ENCODE measurements at places on chromosomes 4 and X. TPM values are rescaled to one million over a fixed set of nuclear protein-coding genes. Genes with fewer than 3 reads are reported as not detected.

DNA sequence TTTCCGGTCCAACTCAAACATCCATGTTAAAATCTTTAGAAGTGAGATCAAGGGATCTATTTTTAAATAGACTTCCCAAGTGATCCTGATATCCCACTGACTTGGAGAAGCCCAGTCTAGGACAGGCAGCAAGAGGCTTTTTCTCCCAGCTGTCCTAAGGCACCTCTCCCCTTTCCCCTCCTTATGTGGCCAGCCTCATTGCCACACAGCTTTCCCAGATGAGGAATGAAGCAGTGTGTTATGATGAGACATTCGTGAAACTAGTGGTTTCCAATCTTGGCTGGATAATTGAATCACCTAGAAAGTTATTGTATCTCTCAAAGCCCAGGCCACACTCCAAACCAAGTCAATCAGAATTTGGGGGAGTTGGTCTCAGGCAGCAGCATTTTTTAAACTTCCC, 16.8 kb upstream of the HSD17B13 start:
- no peak for DNase-seq

ADAMTS3 gene
- total RNA-seq: 10.7 TPM

DNA sequence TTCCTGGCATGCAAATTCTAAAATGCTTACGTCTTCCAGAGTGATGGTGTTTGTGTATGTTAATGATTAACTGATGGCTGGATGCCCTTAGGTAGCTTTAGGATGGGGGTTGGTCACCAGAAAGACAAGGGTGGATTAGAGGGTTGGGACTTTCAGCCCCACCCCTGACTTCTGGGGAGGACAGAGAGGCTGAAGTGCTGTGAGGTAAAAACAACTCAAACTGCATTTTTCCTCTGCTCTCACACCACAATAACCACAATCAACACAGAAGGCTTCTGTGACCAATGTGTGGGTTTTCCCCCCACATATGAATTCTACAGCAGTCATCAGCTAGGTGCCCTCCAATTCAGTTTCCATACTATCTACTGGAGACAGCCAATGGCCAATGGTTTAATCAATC, 18.7 kb upstream of the DDIT4L start:
- DNase-seq: no peak

GRCh38 chrX:26922278-26922677, 540.9 kb downstream of the PPP4R3C start:
- DNase-seq: no peak

CXCL6 gene
- 0.20 TPM for total RNA-seq

DNA sequence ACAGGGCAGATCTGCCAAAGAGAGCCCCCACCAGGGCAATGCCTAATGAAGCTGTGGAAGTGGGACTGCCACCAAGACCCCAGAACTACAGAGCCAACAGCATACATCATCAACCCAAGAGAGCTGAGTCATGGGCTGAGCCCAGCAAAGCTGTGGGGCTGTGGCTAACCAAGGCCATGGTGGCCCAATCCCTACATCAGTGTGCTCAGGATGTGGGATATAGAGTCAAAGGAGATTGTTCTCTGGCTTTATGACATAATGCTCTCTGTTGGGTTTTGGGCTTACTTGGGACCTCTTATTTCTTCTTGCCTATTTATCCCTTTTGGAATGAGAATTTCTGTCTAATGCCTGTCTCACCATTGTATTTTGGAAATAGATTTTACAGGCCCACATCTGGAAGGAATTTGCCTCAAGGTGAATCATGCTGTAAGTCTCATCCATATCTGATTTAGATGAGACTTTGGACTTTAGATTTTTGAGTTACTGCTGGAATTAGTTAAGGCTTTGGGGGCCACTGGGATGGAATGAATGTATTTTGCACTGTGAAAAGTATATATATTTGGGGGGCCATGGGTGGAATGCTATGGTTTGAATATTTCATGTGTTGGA, 5.4 kb upstream of the PRDM5 start:
- no peak for DNase-seq

BRS3 gene
- not detected for total RNA-seq

GPR143 gene
- total RNA-seq: 7.3 TPM

GRCh38 chrX:142256935-142257334, 51.8 kb upstream of the MAGEC2 start:
- no peak for DNase-seq

GRCh38 chr4:86500527-86500926, 93.6 kb upstream of the PTPN13 start:
- DNase-seq: no peak

- no peak for DNase-seq
These were observed 1.8 kb downstream of the KDM5C start for GRCh38 chrX:53223068-53223693.

DNA sequence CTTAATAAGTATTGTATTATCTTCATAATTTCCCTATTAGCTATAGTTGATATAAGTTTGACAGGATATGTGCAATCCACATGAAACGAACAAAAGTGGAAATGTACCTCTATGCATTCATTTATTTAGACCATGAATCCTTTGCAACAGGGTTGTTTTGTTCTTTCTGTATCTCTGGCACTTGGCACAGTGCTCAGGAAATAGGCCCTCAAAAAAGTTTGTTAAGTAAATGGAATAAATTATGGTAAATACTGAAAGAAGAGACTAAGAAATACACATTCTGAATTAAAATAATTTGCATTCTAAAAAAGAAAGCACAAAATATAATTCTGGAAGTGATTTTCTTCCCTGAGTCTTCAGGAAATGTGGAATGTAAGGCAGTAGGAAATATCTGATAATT, 39.3 kb downstream of the TAPT1 start:
- DNase-seq: no peak

GRCh38 chrX:56788717-56789122, 59.7 kb downstream of the NBDY start:
- DNase-seq: no peak

HSPA4L gene
- 5.2 TPM for total RNA-seq

DNA sequence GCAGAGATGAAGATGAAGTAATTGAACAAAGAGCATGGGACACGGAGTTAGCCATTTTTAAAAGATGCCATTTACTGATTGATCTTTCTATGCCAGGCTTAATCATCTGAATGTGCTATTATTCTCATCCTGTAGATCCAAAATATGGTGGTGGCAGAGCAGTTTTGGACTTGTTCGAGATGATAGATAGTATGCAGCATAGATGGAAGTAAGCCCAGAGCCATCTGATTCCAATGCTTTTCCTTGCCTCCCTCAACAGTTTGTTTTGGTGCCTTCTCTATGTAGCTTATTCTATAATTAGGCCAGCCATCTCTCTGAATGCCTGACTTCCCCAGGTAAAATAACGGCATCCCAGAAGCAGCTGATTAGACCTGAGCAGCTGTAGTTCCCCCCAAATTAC, 152.6 kb upstream of the CLNK start:
- no peak for DNase-seq

DNA sequence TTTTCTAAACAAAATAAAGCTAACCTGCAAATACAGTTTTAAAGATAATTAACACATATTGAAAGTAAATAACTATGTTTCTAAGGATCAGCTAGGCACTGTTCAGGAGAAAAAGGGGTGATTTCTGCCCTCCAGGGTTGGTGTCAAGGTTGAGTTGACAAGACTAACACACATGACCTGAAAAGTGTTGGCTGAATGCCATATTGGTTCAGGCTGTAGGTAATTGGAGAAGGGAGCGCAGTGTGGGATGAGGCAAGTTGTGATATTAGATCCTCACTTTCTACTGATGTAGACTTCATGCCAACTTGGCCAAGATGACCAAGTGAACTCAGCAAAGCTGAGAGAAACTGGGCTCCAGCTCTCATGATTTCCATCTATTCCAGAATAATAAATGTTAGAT, 42.2 kb downstream of the PPM1K start:
- DNase-seq: no peak

DNA sequence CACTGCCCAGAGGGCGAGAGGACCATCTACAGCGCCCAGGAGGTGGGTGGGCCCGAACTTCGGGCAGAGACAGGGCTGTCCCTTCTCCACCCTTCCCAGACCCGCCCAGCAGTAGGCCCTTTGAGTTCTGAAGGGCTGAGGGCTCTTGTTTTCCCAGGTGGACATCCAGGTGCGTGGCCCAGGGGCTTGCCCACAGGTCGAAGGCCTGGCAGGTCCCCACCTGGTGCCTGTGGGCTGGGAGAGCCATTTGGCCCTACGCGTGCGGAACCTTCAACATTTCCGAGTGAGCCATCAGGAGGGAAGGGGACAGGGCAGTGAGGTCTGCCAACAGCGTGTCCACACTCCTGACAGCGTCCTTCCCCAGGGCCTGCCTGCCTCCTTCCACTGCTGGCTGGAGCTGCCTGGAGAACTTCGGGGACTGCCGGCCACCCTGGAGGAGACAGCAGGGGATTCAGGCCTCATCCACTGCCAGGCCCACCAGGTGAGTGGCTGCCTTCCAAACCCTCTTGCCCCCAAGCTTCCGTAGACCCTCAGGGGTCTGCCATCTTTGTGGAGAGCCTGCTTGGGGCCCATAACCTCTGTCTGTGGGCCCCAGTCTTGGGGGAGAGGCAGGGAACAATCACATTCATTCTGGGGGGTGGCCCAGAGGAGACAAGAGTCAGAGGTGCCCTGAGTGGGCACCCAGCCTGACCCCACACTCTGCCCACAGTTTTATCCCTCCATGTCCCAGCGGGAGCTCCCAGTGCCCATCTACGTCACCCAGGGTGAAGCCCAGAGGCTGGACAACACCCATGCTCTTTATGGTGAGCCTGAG, 6.8 kb downstream of the PLXNB3 start:
- DNase-seq: no peak

GPR82 gene
- total RNA-seq: not detected

GRCh38 chr4:121950212-121950679, 1.6 kb downstream of the TRPC3 start:
- DNase-seq: peak; percentile 85

GRCh38 chrX:120036704-120037103, 40.8 kb downstream of the RHOXF2B start:
- no peak for DNase-seq

KANTR gene
- total RNA-seq: 26.2 TPM

DNA sequence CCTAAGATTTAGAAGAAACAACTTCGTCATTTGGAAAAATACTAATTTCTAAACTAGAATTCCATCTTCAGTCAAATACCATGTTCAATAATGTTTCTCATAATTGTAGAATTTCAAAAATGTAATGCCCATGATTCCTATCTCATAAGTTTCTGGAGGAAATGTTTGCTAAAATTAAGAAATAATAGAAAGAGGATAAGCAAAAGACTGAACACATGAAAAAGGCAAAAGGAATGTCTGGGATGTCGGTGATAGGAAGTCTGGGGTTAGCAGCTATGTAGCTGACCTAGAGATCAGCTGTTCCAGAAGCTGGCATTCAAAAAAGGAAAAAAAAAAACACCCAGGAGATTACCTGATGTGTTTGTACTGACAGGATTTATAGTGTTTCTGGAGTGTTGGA, 18.9 kb upstream of the PCDH10 start:
- DNase-seq: no peak

GRCh38 chr4:114257501-114257900, 278.1 kb upstream of the ARSJ start:
- no peak for DNase-seq

DNA sequence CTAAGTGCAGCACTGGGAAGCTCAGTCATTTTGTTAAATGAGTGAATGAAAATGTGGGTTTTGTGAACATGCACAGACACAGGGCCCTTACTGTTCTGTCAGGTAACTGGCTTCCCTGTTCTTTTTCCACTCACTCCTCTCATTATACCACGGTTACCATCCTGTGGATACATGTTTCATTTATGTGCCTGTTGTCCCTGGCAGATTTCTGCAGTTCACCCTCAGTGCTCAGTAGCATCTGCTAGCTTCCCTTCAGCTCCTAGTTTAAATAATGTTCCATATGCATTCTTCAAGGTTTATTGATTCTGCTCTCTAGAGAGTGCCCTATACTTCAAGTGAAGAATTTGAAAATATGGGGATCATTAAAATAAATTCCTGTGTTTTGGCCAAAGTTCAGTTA, 1634.3 kb upstream of the ADGRL3 start:
- DNase-seq: no peak

NKAP gene
- 9.3 TPM for total RNA-seq

GRCh38 chrX:5876984-5877596, 351.6 kb downstream of the NLGN4X start:
- DNase-seq: peak; percentile 41

PRRG3 gene
- 1.9 TPM for total RNA-seq

- no peak for DNase-seq
These were observed 445.4 kb downstream of the BCOR start for GRCh38 chrX:39652336-39652735.

- DNase-seq: no peak
These were observed 25.4 kb upstream of the TNIP3 start for GRCh38 chr4:121189326-121190215.

- no peak for DNase-seq
These were observed 872.1 kb downstream of the PCDH7 start for GRCh38 chr4:31592293-31592692.

DNA sequence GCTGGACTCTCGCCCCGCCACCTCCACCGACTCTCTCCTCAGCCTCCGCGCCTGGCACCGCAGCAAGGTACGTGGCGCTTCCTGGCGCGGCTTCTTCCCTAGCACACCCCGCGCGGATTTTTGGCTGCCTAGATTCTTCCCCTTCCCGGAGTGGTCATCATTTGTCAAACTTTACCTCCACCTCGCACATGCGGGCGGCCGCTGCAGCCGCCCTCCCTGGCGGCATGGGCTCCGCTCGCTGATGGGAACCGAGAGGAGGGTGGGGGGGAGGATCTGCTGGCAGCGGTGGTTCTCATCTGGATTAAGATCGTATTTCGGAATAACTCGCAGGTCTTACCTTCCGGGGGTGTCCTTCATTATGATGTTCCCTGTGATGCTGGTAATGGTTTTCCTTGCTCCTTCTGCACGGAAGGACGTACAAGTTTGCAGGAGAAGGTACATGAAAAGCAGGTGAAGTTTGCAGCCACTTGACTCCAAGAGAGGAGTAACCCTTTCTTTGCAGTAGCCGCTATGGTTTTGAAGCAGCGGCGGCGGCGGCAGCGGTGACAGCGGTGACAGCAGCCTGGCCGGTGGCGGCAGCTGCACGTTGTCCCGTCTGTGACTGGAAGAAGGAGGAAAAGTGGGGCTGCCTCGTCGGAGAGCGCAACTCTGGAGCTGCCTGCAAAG, 2183.9 kb upstream of the TENM3 start:
- peak; percentile 42 for DNase-seq

- DNase-seq: peak; percentile 64
These were observed 14.1 kb upstream of the MGST2 start for GRCh38 chr4:139651282-139652194.

DNA sequence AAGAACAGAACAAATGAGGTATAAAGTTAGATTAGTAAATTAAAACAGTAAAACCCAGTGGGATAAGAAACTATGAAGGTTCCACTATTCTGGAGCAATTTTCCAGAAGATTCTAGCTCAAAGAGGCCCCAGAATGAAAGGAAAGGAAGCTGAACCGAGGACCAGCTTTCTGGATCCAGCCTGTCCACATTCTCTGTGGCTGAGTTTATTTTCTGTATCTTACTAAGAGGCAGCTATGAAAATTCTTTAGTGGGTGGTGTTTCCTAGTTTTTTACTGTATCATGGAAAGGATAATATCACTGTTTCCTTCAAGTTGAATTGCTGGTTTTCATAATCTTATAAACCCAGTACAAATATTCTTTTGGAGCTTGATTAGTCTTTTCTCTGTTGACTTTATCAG, 11.8 kb downstream of the DAPP1 start:
- DNase-seq: no peak

PPP1R3F gene
- 11.4 TPM for total RNA-seq

GRCh38 chr4:87707279-87707918, 57.3 kb downstream of the DMP1 start:
- DNase-seq: no peak

- DNase-seq: peak; percentile 40
These were observed at the start of gene CFAP47 for GRCh38 chrX:35919536-35920309. CFAP47 (plus strand) TSS chrX:35919734; CDS start chrX:35919800, 66 bp downstream.

TEX11 gene
- total RNA-seq: not detected

VCX gene
- 0.41 TPM for total RNA-seq

VCX3A gene
- total RNA-seq: 0.63 TPM

GRCh38 chr4:84672177-84672576, 89.2 kb downstream of the CDS1 start:
- DNase-seq: no peak
